Activated CD4-positive, alpha-beta T cell treated with anti-CD3 and anti-CD28 coated beads, Interleukin-2, Interleukin-6, amounts not matched to agents 100 ng/mL and 50 ng/mL, durations not matched to agents 16 hours and 8 hours (primary cell): ENCODE measurements at places on chromosomes 1 and 21.
A peak's percentile ranks its signal among the peaks of the same experiment; 100 is the strongest.

DNA sequence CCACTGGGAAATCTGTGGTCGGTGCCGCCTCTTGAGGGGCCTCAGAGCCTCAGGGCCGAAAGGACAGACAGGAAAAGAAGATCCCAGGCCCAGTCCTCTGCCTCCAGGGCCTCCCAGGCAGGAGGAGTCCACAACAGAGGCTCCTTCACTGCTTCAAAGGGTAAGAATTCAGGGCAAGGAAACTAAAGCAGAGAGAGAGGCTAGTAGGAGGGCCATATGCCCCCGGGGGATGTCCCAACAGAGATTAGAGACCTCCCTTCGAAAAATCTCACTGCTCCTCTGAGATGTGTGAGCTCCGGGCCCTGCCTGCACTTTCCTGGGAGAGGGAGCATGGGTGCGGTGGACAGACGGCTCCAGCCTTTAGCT lies 465.9 kb downstream of the NPHP4 start:
- no peak for DNase-seq

DNA sequence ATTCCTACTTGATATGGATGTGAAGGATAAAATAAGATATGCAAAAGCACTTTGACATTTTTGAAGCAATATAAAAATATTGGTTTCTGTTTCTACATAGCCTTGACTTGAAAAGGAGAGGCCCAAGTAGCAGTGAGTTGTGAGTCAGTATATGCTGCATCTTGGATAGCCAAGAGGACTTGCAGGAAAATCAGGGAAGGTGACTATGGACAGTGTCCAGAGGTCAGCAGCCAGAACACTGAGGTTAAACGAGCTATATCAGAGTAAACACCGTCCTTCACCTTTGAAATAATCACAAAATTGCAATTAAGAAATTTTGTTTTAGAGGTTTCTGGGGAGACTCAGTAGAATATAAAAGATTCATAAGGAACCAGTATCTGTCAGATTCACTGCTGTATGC lies 6.6 kb upstream of the AMPD1 start:
- DNase-seq: no peak

DNA sequence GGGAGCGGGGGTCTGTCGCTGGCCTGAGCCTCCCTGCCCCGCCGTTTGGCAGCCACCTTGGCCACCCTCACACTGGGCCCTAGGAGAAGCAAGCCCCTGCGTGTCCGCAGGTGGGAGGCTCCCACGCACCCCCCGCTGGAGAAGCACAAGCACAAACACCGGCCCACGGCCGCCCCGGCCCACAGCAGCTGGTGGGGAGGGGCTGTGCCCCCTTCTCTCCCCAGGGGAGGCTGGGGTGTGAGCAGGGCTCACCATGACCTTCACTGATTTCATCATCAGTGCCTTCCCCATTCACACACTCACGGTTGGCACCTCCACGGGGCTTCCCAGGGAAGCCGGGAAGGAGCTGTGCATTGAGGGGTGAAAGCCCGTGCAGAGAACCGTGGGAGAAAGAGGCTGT lies 7.9 kb downstream of the AGRN start:
- DNase-seq: no peak

- no peak for DNase-seq
Measured at GRCh38 chr1:114024049-114024448, 44.8 kb downstream of the OLFML3 start.

DNA sequence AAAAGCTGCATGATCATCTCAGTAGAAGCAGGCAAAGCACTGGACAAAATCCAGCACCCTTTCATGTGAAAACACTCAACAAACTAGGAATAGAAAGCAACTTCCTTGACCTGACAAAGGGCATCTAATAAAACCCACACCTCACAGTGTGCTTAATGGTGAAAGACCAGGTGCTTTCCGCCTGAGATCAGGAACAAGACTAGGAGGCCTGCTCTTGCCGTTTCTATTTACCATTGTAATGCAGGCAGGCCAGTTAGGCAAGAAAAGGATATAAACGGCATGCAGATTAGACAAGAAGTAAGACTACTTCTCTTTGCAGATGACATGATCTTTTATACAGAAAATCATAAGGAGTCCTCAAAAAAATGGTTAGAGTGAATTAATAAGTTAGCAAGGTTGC lies 37.2 kb downstream of the SLC37A1 start:
- DNase-seq: no peak

GRCh38 chr1:174812016-174812415 lies 187.7 kb upstream of the CACYBP start:
- no peak for DNase-seq

- no peak for DNase-seq
Measured at GRCh38 chr1:1602968-1603506, 3.1 kb upstream of the FNDC10 start.

DNA sequence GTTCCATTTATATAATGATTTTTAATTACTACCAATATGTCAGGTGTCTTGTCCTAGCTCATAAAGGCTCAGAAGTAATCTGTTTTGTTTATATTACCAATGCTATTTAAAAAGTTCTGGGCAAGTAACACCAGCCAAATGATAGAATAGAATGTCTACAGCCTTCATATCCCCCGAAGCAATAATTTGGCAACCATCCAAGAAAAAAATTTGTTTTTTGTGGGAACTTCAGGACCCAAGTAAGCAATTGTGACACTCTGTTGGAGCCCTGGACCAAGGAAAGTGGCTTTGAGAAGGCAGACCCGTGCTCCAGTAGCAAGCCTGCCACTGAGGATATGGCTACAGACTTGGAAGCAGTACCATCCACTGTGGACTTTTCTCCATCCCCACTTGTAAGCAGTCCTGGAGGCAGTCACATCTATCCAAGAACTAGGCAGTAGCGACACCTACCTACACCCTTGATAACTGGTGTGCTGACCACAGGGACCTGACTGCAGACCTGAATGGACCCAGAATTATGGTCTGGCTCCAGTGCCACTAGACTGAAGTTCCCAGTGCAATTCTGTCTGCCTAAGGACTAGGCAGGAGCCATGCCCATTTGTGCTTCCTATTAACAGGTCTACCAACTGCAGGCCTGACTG lies 870.7 kb upstream of the ADGRL2 start:
- no peak for DNase-seq

- DNase-seq: no peak
Measured at GRCh38 chr21:21018821-21019220, 20.6 kb downstream of the NCAM2 start.

DNA sequence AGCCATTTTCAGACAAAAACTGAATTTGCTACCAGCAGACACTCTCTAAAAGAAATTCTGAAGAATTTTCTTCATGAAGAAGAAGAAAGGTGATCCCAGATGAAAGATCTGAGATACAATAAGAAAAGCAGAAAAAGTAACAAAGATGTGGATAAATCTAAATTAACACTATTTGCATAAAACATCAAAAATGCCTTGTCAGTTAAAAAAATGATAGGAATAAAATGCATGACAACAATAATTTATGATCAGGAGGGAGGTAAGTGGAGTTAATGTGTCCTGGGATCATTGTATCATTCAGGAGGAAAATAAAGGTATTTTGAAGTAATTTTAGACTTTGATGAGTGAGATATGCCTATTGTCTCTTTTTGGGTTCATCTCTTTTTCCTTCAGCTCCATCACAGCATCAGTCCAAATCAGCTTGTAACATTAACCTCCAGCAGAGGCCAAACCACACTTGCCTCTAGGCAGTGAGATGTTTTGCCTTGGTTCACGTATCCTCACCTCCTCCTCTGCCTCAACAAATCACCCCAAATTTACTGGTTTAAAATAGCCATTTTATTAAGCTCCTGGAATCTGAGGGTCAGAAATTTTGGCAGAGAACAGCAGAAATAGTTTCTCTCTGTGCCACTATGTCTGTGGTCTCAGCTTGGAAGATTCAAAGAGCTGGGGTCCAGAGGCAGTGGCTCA lies 76.9 kb upstream of the HIVEP3 start:
- DNase-seq: no peak

DNA sequence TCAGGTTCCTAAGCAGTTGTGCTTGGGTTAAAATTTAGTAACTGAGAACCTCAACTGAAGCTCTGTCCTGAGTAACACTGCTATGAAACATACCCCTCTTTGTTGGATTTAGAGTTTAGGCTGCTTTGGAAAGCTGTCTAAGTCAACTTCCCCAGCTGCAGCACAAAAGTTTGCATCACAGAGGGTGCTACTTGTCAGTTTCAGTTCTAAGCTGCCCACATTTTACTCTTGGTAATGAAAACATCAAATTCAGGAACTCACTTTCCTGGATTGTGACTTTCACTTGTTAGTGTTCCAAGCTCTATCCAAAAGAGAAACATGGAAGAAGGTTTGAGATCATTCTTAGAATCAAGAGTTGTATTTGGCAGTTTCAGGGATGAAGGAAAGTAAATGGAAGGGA lies 191.7 kb upstream of the NFIA start:
- DNase-seq: no peak

DNA sequence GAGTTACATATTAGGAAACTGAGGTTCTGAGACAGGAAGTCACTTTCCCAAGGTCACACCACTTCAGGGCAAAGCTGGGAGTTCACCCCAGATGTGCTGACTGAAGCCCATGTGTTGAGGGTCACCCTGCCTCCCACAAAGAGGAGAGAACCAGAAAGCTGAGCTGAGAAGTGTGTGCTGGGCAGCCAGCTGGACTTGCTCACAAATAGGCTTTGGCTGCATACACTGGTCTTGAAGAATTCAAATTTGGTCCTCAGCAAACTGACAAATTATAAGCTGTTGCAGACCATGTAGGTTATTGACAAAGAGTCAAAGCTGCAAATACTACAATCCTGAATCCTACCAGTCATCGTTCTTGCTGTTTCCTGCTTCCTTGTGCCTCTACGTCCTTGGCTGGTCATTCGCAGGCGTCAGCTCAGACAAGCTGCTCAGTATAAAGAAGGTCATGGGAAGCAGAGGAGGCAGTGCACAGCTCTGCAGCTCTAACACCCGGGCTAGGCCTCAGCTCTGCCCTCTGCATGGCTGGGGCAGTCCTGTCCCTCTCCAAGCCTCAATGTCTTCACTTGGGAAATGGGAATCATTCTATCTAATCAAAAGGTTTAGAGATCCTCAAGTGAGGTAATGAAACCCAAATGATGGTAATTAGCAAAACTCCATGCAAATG lies 40.0 kb downstream of the CDCP2 start:
- no peak for DNase-seq

- no peak for DNase-seq
Measured at GRCh38 chr21:31952828-31953227, 80.0 kb downstream of the HUNK start.

DNA sequence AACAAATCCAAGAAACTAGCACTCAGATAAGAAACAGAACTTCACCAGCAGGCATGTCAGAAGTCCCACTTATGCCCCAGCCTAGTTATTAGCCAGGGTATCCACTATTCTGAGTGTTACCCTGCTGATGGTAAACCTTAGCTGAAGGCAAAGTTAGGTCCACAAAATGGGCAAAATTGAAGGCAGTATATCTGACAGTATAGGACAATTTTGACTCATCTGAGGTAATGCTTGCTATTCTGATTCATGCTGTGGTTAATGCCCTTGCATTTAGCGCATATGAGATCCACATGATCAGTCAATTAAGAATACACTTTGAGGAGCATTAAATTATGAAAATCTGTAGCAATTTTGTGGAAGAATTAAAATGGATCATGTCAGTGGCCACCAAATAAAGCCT lies 15.1 kb downstream of the IFI44 start:
- DNase-seq: no peak

GRCh38 chr21:21210552-21210951 lies 212.3 kb downstream of the NCAM2 start:
- no peak for DNase-seq

DNA sequence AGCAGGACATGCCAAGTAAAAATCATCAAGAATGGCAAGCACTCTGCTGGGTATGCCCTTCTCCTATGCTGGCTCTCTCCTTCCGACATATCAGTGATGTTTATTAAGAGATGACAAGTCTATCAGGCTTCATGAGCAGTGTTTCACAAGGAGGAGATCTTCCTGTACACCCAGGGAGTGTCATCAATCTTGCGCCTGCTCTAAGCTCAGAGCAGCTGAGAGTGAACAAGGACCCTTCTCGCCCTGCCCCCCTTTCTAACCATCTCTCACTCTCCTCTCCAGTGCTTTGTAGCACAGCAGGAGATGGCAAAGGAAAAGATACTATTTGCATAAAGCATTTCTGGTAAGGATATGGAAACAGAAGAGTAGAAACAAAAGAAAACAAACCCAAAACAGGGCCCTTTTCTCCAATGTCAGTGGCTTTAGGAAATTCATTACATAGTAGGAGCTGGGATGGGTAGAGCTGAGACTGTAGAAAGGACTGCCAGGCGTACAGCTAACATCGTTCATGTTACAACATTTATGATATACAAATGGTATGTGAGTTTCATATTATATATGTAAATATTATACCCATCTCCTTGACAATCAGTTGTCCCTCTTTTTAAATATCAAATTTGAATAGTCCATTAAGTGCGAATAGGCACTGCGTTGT lies 201.7 kb downstream of the NUF2 start:
- no peak for DNase-seq

- no peak for DNase-seq
Measured at GRCh38 chr1:187621951-187622350, 793.2 kb downstream of the PLA2G4A start.

DNA sequence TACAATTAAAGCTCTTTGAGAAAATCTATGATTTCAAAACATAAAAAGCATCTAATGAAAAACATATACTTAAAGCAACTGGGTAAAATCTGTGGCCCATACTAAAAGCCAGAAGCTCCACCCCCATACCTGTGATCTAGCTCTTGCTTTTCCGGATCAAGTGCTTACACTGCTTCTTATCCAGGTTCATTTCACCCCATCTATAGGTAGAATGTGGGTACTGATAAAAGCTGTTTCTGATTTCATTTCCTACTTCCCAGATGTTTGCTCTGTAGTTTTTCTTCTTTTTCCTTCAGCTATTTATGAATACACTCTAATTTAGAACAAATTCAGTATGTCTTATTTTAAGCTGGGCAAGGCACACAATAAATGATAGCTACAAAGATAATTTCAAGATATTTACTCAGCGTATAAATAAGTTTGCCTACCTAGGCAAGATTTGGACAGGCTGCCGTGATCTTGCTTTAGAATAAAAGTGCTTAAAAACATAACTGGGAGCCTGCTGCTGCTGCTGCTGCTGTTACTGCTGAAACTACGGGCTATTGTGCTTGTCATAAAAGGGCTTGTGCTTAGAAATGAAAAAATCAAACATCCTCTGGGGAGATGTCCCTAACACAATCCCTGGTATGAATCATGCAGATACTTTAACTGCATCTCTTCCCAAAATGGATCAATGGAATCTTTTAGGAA lies 2.1 kb downstream of the SIPA1L2 start:
- peak; percentile 28 for DNase-seq

DNA sequence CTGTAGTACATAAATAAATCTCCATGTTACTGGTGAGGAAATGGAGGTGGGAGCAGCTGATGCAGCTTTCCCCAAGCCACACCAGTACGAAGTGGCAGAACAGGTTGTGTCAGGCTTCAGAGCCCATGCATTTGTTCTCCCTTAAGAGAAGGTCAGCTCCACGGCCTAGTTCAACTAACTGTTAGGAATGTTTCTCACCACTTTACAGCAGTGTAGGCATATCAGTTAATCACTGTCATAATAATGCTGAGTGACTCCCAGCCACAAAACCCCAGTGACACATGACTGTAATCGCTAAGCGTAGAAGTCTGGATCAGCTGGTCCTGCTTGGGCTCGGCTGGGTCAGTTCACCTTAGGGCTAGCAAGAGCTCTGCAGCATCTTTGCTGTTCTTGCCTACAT lies 90.4 kb downstream of the VPS26C start:
- no peak for DNase-seq

- DNase-seq: no peak
Measured at GRCh38 chr21:29737186-29737585, 202.6 kb downstream of the GRIK1 start.
